ENCODE measurements at places on chromosomes 7 and 10.

- no peak for DNase-seq
These were observed 1080.4 kb downstream of the CNTNAP2 start for GRCh38 chr7:147197006-147197405.

DNA sequence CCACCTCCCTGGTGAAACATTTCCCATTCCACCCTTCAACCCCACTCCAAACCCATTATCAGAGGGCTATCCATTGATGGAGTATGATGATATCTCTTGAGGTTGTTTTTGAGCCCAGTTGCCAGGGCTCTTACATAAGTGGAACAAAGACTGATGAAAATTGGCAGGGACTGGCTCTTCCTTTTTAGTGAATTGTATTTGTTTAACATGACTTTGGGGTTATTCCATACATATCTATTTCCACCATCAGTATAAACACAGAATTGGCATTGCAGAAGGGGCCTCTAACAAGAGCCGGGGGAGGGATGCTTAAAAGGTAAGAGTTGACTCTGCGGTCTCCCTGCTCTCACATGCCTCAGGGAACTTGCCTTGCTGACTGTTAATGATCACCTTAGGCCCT lies 28.9 kb downstream of the FZD1 start:
- no peak for DNase-seq

DNA sequence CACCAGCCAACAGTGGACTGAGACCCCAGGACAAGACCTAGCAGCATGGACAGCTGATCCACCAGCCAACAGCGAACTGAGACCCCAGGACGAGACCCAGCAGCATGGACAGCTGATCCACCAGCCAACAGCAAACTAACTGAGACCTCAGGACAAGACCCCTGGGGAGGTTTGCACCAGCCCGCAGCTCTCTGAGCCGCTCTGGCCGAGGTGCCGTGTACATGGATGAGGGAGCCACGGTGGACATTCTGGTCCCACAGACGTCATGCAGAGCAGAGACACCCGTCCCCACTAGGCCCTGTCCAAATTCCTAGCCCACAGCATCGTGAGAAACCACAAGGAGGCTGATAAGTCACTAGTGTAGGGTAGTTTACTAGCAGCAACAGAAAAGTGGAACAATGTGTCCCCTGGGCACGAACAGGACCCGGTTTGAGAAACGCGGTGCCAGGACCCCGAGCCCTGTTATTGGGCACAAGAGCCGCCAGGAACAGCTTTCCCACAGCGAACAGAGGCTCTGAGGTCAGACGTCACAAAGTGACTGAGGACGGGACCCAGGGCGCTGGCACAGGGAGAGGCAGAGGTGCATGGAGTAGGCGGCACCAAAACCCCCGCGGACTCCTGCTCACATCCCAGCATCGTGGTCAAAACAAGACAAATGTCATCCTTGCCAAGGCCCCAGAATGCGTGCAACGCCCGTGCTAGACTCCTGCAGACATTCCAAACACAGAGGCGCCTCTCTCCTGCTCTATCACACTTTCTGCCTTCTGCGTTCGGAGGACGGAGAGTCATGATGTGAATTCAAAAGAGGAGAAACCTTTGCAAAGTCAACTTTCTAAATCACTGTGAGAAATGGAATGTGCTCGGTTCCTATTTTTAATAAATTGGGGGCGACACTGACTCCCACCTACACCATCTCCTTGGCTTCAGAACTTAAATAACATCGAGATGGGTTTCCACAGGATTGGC lies 8.1 kb downstream of the STK32C start:
- DNase-seq: no peak

- no peak for DNase-seq
These were observed 40.0 kb downstream of the CUX1 start for GRCh38 chr7:101857358-101857811.

GRCh38 chr10:132627666-132628531 lies 90.3 kb downstream of the INPP5A start:
- peak; percentile 52 for DNase-seq

- DNase-seq: no peak
These were observed 156.7 kb downstream of the MBL2 start for GRCh38 chr10:52615756-52616394.

DNA sequence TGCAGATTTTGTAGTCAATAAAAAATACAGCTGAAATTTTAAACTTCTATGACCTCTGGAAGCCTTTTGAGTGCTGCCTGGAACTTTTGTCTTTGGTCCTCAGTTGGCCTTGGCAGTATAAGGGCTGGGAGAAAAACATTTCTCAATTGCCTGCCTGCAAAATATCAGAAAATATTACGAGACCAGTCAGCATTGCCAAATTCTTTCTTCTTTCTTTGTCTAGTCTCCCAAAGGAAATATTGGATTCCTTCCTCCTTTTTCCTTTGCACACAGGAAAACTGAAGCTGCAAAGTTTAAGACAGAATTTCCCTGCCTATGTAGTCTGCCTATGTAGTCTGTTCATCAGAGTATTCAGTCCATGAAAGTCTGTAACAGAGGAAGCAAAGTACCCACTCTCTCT lies 95.9 kb downstream of the CHRM2 start:
- no peak for DNase-seq

DNA sequence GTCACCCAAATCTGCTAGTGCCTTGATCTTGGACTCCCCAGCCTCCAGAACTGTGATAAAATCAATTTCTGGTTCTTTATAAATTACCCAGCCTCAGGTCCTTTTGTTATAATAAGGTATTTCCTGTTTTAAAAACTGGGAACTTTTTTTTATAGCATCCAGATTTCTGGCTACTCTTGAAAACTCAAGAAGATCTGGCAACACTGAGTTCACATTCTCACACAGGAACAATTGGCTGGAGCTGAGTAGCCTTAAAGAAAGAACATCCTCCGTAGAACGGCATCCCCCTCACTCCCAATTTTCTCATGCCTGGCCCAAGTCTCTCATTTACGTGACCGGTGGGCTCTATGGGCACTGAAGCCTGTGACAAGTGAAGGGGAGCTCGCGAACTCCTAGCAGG lies 47.1 kb downstream of the SLC35G1 start:
- no peak for DNase-seq

DNA sequence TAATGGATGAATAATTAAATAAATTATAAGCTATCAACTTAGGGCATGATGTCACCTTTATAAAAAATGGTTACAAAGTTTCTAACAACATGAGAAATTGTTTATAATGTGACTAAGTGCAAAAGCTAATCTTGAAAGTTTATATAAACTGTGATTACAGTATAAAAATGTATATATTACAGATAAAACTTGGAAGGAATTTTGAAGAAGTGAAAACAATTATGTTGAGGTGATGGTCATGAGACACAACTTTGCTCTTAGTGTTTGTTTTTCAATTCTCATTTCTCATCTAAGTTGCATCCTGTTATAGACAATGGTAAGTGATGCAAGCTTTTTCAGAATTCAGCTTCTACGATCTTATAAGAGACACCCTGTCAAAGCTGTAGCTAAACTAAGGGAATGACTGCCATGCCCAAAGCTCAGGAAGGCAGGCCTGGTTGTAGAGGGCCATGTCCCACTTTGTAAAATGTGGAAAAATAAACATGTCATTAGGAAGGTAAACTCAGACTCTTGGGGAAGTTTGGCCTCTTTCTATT lies 23.9 kb downstream of the MACC1 start:
- no peak for DNase-seq

- peak; percentile 70 for DNase-seq
These were observed 37.2 kb upstream of the BTBD16 start for GRCh38 chr10:122233857-122234348.

- DNase-seq: no peak
These were observed 156.1 kb upstream of the CTBP2 start for GRCh38 chr10:125316436-125316835.

DNA sequence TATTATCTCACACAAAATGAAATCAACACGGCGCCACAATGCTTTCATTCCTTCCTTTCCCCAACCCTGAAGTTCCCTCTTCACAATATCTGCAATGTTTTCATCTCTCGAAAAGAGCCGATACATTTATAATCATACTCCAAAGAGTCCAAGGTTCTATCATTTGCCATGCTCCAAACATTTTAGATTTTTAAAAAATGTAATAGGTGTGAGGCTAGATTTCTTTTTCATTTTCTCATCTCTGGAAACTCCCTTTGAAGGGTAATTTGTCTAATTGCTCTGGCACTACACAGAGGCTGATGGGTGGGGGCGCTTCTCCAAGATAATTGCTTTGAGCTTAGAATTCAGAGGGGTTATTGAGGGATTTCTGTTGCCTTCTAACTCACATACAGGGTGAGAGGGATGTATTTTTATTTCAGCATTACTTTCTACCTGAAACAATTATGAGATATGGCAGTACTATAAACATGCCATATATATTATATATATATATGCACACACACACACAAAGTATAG lies 4.9 kb downstream of the DLX5 start:
- DNase-seq: no peak

DNA sequence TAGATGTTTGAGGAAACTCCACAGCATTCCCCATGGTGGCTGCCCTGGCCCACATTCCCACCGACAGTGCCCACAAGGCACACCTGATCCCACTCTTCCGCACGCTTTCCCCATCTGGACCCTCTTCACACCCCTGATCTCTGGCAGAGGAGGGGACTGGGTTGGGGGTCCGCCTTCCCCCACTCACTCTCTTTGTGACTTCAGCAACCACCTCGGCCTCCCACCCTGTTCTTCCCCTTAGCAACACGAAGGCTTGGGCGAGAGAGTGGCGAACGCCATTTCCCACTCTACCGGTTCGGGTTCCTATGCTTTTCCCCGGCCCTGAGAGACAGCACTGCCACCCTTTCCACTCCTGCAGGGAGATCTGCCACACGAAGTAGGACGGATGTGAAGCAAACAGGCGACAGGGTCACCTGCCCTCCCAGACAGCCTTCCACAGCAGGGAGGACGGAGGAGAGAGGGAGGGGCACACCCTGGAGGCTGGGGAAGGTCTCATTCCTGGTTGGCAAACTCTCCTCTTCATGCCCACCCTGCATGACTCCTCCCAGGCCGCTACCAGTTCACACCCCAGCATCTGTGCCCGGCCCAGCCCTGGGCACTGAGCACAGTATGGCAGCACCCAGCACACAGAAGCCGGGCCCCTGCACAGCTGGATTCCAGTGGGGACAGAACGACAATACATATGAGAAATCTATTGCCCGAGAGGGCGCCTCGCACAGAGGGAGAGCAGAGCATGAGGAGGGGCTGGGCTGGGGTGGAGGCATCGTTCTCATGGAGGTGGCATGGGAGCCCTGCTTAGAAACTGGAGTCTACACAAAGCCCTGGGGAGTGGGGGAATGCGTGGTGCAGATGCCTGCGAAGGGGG lies 93.5 kb downstream of the PAXIP1 start:
- no peak for DNase-seq

DNA sequence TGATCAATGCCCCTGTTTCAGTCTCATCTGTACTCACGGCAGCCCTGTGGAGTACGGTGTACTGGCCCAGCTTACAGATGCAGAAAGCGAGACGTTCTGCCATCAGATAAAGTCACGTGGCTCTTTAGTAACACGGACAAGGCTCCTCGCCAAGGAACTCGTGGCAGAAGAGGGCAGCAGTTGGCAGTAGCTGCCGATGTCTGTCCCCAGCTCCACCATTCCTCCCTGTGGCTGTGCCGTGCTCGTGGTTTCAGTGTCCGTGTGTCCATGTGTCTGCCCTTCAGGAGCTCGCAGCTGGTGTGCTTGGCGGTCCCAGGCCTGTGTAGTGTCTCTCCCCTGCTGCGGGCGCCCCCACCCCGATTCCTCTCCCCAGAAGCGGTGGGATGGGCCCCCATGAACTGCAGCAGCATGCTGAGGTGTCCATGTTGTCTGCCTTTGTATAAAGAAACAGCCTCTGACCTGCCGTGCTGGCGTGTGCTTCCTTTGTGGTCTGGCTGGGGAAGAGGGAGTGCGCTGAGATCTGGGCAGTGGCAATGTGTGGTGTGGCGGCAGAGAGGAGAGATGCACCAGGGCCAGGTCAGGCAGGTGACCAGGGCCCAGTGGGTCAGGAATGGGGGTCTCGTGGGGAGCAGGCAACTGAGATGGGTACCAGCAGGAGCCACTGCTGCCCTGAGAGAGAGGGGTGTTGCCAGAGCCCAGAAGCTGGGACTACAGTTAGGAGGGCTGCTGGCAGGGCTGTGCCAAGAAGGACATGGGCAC lies 9.8 kb downstream of the RHBDD2 start:
- peak; percentile 35 for DNase-seq

DNA sequence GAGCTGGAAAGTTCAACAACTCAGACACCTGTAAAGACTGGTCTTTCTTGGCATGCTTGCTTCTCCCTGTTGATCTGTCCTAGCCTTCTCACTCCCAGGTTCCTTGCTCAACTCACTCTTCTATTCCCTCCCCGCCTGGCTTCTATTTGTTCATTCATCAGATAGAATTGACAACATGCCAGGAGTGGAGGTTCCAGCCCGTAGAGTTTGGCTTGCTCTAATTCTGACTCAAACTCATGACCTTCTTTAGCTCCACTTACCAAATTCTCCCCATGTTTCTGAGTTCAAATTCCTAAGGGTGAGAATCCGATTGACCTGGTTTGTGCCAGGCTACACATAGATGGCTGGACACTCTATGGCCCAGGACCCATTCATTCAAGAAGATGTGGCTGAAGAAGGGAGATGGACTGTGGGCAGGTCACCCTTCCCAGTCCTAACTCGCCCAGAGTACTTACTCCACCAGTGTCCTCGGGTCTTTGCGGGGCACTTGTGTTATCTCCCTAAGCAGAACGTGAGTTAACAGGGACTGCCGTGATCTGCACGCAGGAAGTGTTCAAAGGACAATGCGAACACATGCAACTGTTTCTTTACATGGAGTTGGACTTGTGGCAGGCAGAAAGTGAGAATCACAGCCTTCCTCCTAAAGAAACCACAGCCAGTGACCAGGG lies 4.0 kb upstream of the TMEM236 start:
- DNase-seq: no peak

- DNase-seq: no peak
These were observed 108.0 kb downstream of the SH3PXD2A start for GRCh38 chr10:103747193-103747865.

DNA sequence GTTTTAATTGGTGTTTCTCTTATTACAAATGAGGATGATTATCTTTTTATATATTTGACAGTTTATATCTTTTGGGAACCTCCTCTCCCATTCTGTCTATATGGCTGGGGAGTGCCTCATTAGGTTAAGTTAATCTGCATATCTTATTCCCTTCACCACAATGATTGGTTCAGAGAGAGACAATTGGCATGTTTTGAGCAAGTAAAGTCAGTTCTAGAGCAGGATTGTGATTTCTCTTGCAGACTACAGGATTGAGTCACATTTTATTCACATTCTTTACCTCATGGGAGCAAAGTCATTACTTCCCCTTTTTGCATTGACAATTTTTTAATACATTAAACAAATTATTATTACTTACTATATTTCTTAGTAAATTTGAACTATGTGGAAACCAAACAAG lies 345.6 kb downstream of the MDFIC start:
- no peak for DNase-seq

DNA sequence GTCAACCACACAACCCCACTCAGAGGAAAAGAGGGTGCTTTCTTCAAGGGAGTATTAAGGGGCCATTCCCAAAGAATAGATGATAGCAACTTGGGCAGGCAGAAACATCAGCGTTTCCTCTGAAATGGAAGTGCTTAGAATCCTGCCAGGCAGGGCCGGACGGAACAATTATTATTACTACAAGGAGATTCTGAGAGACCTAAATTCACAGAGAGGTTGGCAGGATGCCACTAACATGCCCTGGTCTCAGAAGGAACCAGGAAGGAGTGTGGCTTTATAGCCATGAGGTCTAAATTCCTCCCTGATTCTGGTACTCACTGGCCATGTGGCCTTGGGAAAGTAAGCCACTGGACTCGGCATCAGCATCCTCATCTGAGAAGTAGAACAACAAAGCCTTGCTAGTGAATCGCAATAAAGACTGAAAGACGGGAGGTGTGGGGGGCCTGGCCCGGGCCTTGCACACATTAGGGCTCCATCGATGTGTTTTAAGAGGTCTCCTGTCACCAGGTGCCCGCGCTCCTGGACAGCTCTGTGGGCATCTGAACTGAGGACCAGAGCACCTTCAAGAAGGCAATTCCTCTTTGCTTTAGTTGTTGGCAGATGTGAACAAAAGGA lies 131.5 kb downstream of the OAT start:
- peak; percentile 3 for DNase-seq
